Calu3 (cell line): ENCODE measurements at places on chromosomes 3 and 15.

GRCh38 chr15:98775498-98776230 lies 127.3 kb downstream of the IGF1R start:
- no peak overlapping the region for H3K27ac ChIP-seq
- DNase-seq: no peak
- H3K36me3 ChIP-seq: no peaks in the 10 kb centered on the region
- H3K4me3 ChIP-seq: no peak overlapping the region
- H3K4me1 ChIP-seq: peaks cover 43% of the 10 kb centered on the region

DNA sequence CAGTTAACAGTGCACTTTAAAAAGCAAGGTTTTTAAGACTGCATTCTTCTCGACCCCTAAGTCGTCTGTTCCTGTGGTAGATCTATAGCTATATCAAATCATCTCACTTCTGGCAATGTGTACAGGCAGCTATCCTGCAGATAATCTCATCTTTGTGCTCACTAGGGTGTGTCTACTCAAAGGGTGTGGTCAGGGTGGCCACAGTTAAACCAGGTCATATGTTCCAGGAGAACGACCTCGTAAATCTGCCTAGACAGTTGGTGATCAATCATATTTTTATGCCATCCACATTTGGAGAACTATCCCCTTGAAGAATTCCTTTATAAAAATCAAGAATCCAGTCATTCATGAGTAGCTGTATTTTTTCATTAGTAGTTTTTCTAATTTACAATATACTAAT lies 3.0 kb downstream of the VEPH1 start:
- no peaks in the 10 kb centered on the region for H3K27me3 ChIP-seq
- peaks cover 76% of the 10 kb centered on the region for H3K4me1 ChIP-seq
- H3K36me3 ChIP-seq: peaks cover 30% of the 10 kb centered on the region
- peak overlapping the region; percentile 95 for H3K27ac ChIP-seq

DNA sequence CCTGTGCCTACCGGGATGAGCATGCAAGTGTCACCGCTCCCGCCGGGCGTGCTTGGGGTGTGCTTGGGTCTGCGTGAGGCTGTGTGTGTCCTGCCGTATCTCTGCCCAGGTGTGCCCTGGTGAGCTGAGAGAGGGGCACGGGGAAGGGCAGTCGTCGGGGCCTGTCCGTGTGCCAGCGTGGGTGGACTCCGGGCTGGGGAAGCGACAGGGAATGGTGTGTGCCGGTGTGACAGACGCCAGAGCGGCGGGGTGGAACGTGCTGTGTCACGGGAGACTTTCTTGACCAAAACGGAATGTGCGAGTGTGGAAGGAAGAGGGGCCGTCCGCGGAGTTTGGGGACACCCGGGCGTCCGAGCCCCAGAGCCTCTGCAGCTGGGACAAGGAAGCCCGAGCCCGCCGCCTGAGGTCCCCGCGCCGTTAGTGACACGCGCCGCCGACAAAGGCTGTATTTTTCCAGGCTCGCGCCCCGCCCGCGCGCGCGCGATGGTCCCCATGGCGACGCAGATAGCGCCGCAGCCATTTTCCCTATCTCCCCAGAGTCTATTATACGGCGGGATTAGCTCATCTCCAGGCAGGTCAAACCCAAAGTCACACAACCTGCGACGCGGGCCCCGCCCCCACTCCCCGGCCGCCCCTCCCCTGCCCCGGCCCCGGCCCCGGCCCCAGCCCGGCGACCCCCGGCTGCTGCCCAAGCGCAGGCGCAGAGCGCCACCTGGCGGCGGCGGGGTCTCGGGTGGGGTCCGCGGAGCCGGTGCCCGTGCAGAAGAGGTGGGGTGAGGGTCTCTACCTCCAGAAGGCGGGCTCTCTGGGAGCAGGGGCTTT lies 4.5 kb upstream of the GATA2 start:
- no peaks in the 10 kb centered on the region for H3K27me3 ChIP-seq
- H3K4me3 ChIP-seq: peak overlapping the region; percentile 70
- peaks cover 23% of the 10 kb centered on the region for H3K36me3 ChIP-seq
- peaks cover 13% of the 10 kb centered on the region for H3K4me1 ChIP-seq
- peak; percentile 90 for DNase-seq
- H3K27ac ChIP-seq: no peak overlapping the region

DNA sequence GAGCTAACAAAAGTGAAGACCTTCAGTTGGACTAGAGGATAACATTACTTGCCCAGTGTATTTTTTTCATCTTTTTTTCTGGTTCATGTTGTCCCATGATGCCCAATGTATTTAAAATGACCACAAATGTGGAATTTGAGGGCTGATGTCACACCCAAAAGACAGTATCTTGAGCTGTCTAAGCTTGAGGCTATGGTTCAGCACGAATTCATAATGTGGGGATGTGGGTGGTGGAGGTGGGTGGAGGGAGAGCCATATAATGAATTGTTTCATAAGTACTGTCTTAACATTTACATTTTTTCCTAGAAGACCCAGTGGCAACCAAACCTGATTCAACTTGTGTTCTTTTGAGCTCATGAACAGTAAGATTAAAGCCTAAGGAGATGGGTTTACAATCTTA lies 37.5 kb downstream of the CHAC1 start:
- H3K27me3 ChIP-seq: no peaks in the 10 kb centered on the region
- no peak overlapping the region for H3K27ac ChIP-seq
- H3K4me1 ChIP-seq: no peaks in the 10 kb centered on the region
- H3K36me3 ChIP-seq: peaks cover 12% of the 10 kb centered on the region
- DNase-seq: no peak

DNA sequence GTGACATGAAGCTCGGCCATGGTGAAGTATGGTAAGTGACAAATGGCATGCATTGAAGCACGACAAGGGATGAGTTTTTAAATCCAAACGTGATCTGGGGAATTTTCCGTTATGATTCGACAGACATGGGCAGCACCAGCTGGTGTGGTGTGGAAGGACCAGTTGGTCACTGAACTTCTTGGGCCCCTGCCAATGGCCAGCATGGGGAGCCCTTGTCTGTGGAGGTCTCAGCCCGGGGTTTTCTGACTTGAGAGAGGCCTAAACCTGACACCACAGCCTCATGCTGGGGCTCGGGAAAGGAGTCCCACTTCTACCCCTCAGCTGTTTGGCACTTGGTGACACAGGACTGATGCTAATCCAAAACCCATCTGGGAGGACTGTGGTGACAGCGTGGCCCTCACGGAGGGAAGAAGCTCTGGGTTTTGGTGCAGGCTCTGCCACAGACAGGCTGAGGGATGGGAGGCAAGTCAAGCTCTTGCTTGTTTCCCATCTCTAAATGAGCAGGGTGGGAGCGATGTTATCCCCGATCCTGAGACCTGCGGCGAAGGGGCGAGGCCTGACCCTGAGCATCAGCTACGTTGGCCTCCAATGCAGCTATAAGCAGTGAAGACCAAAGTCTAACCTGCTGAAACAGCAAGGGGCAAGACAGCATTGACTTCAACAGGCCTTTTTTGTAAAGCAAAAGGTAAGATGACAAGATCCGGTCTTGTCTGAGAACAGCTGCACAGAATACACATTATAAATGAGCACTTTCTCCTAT lies 69.5 kb downstream of the ATP1B3 start:
- H3K4me1 ChIP-seq: peaks cover 13% of the 10 kb centered on the region
- peaks cover 10% of the 10 kb centered on the region for H3K36me3 ChIP-seq
